ENCODE measurements at places on chromosomes 16 and 17.

DNA sequence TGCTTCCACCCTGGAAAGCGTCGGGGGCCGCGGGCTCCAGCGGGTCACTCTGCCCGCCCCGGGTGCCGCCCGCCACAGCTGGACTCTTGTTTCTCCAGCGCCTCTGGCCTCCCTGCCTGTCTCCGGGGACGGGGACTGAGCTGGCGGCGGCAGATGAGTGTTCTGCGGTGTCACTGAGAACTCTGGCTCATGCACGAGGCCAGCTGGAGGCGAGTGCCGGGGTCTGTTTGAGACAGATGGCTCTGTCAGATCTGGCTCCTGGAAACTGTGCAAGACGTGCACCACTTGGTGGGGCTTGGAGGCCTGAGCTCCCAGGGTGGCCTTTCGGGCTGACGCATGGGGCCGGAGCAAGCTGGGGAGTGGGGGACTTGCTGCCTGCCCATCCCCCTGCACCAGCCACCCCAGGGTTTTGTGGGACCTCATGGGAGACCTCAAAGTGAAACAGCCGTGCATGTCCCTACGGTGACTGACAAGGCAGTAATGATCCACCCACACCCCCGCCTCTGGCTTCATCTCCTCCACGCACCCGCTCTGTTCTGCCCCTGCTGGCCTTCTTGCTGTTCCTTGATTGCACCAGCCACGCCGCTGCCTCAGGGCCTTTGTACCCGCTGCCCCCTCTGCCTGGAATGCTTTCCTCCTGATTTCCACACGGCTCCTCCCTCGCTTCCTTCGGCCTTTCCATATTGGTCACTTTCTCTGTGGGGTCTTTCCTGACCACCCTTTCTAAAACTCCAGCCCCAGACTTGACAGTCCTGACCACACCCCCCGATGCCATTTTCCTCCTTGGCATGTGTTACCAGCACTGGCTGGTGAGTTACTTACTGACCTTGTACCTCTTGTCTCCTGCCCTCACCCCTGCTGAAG, 174.9 kb upstream of the CIBAR2 start:
- peak; percentile 66 for DNase-seq

DNA sequence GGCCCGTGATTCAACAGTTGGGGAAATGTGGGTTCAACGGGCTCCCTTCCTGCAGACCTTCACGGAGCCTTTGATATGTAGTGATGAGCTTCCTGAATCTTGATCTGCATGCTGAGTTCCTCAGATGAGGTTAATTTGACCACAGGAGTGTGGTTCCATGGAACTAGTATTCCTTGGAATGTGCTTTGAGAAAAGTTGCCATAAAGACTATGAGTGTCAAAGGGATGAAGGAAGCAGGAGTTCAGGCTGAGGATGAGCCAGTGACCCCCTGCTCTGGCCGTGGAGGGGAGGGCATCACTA, 229.2 kb downstream of the MSI2 start:
- no peak for DNase-seq

DNA sequence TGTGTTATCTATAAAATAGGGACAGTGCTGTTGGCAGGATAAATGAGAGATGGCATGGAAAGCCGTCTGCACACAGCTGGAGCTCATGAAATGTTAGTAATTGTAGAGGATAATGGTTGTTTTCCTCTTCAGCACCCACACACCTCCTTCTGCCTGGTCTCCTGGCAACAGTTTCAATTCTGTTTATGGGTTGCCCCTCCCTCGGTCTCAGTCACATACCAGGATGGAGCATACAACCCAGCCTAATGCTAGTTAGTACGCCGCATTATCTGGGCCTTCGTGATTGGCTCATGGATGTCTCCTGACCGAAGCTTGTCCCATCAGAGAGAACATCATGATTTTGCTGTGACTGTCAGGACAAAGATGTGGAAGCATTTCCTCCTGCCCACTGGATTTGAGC, 126.2 kb upstream of the WSCD1 start:
- no peak for DNase-seq

DNA sequence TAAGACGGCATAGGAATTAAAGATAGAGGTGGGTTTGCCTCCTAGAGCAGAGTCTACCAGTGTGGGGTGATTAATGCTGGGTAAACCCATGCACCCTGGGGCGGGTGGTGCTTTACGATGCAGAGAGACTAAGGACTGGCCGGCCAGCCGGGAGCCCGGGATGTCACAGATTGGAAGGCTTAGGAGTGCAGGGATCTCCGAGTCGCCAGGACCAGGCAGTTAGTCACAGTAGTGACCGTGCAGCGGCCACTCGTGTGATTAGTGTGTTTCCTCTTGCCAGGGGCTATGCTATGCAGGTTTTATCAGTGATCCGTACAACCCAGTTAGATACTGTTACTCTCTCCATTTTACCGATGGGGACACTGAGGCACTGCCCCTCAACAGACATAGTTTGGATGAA, 10.4 kb downstream of the CMIP start:
- no peak for DNase-seq

- no peak for DNase-seq
These were observed 251.9 kb upstream of the AXIN2 start for GRCh38 chr17:65813306-65813705.

- no peak for DNase-seq
These were observed 174.3 kb downstream of the FOXL1 start for GRCh38 chr16:86752582-86753175.

- DNase-seq = no peak
These were observed 75.8 kb upstream of the MED13 start for GRCh38 chr17:62140836-62141235.

DNA sequence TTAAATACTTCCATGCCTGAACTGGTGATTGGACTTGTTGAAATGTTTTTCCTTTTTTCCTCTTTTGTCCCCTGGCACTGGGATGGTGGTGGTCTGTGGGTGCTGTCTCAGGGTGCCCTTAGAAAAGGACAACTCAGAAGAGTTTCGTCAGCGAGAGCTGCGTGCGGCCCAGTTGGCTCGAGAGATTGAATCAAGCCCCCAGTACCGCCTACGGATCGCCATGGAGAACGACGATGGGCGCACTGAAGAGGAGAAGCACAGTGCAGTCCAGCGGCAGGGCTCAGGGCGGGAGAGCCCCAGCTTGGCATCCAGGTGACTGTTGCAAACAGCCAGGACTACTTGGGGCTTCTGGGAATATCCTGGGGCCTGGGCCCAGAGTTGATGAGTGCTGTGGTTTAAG, 6.9 kb downstream of the ATXN2L start:
- no peak for DNase-seq

- no peak for DNase-seq
These were observed 526 bp downstream of the TSNAXIP1 start for GRCh38 chr16:67807148-67807682.

- DNase-seq = no peak
These were observed 1044.4 kb downstream of the CDH8 start for GRCh38 chr16:60991886-60992285.

DNA sequence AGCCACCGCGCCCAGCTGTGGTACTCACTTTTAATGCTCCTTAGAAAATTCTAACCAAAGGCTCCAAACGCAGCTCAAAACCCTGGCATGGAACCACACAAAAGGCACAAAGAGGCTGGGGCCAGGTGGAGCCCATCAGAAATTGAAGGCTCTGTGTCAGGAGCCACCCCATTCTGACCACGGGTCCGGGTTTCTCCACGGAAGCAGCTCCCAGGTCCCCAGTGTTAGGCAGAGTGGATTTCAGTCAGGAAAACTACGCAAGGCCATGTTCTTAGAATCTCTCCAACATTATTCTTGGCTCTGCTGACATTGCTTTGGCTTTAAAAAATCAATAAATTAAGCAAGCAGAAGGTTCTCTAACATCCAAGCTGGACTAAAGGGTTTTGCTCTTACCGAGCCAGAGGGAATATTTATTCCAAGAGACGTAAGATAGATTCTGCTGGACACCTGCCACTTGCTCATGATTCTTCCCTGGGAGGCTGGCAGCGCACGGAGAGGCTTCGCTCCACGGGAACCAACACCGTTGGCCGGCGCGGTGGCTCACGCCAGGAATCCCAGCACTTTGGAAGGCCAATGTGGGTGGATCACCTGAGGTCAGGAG, 93.5 kb downstream of the NXN start:
- no peak for DNase-seq

- no peak for DNase-seq
These were observed 5.8 kb downstream of the GPRC5C start for GRCh38 chr17:74437702-74438101.

GRCh38 chr17:67322042-67322787, 44.2 kb downstream of the PSMD12 start:
- peak; percentile 14 for DNase-seq

DNA sequence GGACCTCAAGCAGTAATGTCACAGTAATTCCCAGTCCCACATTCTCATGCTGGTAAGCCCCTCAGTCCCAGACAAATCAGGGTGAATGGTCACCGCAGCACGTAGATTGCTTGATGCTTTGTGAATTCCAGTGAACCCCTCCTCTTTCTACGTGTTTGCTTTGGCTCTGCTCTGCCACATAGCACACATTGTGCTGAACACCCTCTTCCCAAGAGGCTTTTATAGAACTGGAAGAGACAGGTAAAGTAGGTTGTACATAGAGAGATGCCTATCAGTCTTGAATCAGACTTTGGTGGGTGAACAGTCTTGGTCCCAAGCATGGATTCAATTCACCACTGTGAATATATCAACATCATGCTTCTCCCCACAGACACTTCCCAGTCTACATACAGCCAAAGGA, 579 bp upstream of the KRTAP9-6 start:
- no peak for DNase-seq

DNA sequence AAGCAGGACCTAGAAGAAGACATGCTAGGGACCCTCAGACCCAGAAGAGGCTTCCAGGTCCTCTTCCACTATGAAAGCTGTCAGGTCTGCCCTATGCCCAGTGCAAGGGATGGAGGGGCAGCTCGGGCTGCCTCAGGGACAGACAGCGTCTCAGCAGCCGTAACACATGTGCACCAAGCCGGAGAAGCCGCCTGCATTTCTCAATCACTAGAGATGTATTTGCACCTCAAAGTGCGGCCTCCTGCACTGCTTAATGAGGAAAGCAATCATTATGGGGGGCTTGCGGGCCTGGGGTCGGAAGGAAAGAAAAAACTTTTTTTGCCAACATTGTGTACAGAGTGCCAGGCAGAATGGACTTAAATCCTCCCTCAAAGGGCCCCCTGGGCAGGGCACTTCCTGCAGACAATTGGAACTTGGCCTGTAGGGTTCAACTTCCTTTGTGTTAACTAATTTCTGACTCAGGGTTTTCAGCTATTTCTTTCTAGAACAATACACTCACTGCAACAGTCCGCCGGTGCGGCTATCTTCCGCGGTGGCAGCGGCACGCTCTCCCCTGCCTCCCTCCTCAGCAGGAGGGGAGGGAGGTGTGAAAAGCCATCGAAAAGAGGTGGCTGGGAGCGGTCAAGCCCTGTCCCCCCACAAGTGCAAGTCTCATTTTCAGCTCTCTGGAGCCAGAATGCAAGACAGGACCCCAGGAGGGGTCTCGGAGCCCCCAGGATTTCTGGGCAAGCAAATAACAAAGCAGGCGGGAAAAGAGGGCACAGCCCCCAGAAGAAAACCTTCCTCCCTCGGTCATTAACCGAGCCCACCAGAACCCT, 101.2 kb downstream of the ZNF423 start:
- DNase-seq = peak; percentile 73

DNA sequence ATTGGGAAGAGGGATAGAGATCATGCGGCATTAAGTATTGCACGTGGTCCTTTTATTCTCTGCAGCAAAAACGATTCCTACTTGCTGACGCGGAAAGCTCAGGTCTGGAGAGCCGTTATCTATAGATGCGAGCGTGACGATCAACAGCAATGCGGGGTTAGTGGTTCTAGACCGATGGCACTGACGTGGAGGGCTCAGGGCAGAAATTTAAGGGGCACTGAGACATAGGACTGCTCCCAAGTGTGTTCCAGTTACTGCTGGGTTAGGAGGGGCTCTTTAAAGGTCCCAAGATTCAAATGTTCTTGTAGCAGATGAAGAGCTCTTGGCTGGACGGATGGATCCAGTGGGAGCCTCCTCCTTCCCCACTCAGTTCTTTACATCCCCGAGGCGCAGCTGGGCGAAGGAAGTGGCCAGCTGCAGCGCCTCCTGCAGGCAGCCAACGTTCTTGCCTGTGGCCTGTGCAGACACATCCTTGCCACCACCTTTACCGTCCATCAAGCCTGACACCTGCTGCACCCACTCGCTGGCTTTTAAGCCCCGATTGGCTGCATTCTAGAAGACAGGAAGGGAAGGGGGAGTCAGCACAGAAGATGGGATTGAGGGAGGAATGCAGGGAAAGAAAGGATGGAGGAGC, 732 bp upstream of the EXOSC6 start:
- DNase-seq = no peak

DNA sequence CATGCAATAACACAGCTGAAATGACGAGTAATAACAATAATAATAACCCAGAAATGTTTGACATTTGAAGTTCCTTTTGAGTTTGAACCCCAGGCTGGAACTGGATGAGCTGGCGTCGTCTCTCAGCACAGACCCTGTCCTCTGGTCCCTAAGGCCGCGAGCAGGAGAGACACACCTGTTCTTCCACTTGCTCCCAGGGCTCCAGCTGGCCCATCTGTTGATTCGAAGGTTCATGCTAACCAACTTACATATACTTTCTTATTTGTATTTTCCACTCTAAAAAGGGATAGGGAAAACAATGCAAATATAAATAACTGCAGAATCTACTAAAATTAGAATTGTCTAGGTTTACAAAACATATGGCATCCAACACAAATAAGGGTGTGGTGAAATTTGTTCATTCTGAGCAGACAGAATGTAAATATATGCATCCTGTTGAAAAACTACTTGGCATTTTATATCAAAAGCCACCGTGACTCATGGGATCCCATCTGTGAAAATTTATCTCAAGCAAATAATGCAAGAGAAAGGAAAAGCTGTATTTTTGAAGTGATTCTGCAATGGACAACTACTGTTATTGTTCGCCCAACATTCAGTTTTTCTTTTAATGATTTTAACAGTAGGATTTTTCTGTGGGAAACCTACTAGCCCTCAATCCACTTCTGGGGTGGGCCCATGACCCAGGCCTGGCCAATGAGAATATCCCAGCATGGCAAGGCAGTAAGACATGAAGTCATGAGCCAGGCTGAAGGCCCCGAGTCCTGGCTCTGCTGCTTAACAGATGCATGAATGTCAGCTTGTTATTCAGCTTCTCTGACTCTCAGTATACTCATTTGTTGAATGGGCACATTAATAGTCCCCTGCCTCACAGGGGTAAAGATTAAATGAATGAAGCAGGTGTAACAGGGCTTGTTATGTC, 13.2 kb upstream of the RGS9 start:
- no peak for DNase-seq

DNA sequence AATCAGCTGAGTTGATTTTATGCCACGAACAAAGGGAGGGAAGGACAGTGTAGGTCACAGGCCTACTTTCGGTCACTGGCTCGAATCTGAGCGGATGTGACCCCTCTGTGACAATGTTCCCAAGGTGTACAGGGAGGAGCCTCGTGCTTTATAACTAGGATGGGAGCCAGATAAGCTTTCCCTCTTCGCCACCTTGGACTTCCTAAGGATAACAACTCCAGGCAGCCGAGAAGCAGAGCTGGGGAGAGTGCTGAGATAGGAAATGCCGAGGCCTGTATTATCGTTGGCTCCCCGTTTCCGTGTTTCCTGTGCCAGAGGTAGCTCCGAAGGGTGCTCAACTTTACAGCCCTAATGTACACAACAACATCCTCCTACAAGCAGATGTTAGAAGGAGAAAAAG, 217.8 kb upstream of the IRX3 start:
- DNase-seq = no peak
